ENCODE measurements at places on chromosomes 16 and 17. TPM values are rescaled to one million over a fixed set of nuclear protein-coding genes. Genes with fewer than 3 reads are reported as not detected.

- DNase-seq = no peak
Observed at GRCh38 chr16:14284930-14285512, 213.9 kb downstream of the MRTFB start.

- no peak for DNase-seq
Observed at GRCh38 chr16:4381935-4382794, 10.5 kb downstream of the VASN start.

The KRTAP9-2 gene
- polyA plus RNA-seq = not detected

DNA sequence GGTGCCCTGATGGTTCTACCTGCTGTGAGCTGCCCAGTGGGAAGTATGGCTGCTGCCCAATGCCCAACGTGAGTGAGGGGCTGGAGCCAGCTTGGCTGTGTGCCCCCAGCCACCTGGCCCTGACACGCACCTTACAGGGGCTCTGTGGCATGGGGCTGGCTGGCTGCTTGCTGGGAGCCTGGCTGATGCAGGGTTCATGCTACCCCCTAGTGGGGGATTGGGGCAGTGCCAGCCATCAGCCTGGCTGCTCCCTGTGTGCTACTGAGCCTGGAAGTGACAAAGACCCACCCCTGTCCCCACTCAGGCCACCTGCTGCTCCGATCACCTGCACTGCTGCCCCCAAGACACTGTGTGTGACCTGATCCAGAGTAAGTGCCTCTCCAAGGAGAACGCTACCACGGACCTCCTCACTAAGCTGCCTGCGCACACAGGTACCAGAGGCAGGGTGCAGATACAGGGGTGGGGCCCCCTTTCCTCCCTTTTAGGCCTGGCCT lies 5.7 kb downstream of the GRN start:
- no peak for DNase-seq

GRCh38 chr16:83011939-83012338 lies 385.2 kb downstream of the CDH13 start:
- no peak for DNase-seq

DNA sequence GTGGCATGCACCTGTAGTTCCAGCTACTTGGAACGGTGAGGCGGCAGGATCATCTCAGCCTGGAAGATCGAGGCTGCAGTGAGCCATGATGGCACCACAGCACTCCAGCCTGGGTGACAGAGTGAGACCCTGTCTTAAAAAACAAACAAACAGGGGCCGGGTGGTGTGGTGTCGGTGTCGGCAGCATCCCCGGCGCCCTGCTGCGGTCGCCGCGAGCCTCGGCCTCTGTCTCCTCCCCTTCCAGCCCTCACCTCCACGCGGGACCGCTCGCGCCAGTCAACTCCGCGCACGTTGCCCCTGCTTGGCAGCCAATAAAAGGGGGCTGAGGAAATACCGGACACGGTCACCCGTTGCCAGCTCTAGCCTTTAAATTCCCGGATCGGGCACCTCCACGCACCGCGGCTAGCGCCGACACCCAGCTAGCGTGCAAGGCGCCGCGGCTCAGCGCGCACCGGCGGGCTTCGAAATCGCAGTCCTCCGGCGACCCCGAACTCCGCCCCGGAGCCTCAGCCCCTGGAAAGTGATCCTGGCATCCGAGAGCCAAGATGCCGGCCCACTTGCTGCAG lies 204.7 kb downstream of the CDRT15L2 start:
- no peak for DNase-seq

GRCh38 chr16:87921236-87921773 lies 15.0 kb downstream of the CA5A start:
- no peak for DNase-seq

DNA sequence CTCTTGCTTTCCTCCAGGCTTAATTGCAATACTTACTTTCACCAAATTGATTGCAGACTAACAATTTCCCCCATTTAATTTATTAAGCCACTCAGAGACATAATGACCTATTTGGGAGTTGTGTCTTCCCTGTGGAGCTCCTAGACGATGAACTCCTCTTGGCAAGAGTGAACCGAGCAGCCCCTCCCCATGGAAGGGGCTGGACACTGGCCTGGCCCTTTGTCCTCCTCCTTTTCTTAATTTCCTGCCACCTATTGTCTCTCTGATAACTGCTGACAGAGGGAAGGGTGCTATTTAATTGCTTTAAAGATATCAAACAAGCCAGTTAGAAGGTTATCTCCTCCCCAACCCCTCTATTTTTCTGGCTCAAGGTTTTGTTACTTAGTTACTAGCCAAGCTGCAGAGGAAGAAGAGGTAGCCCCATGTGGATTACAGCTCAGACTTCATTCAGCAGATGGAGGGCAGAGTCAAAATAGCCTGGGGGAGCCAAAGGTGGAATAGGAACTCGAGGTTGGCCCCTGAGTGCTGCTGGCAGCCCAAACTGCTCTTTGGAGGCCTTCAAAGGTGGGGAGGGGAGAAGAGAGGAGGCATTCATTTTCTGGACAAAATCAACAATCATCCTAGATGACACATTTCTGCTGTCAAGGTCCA lies 3.7 kb upstream of the SSTR2 start:
- no peak for DNase-seq

The WNT3 gene
- polyA plus RNA-seq = 2.3 TPM

- peak; percentile 62 for DNase-seq
Observed at GRCh38 chr17:48594538-48595277, 1.1 kb upstream of the HOXB5 start.

DNA sequence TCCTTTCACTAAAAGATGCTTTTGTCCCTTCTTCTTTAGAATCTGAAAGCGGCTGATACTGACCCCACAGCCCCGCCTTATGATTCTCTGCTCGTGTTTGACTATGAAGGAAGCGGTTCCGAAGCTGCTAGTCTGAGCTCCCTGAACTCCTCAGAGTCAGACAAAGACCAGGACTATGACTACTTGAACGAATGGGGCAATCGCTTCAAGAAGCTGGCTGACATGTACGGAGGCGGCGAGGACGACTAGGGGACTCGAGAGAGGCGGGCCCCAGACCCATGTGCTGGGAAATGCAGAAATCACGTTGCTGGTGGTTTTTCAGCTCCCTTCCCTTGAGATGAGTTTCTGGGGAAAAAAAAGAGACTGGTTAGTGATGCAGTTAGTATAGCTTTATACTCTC lies 10.1 kb upstream of the TANGO6 start:
- DNase-seq = no peak

The MARVELD3 gene
- 6.2 TPM for polyA plus RNA-seq

The TMEM98 gene
- polyA plus RNA-seq = 257 TPM

- no peak for DNase-seq
Observed at GRCh38 chr17:42061646-42062487, 11.5 kb upstream of the C17orf113 start.

GRCh38 chr17:67401598-67402504 lies 24.8 kb downstream of the PITPNC1 start:
- no peak for DNase-seq

The CAVIN1 gene
- polyA plus RNA-seq = 215 TPM

- no peak for DNase-seq
Observed at GRCh38 chr17:76074390-76075363, at the start of gene GALR2. Gene GALR2 (plus strand): TSS chr17:76074781. CDS start chr17:76074884, 103 bp downstream.

DNA sequence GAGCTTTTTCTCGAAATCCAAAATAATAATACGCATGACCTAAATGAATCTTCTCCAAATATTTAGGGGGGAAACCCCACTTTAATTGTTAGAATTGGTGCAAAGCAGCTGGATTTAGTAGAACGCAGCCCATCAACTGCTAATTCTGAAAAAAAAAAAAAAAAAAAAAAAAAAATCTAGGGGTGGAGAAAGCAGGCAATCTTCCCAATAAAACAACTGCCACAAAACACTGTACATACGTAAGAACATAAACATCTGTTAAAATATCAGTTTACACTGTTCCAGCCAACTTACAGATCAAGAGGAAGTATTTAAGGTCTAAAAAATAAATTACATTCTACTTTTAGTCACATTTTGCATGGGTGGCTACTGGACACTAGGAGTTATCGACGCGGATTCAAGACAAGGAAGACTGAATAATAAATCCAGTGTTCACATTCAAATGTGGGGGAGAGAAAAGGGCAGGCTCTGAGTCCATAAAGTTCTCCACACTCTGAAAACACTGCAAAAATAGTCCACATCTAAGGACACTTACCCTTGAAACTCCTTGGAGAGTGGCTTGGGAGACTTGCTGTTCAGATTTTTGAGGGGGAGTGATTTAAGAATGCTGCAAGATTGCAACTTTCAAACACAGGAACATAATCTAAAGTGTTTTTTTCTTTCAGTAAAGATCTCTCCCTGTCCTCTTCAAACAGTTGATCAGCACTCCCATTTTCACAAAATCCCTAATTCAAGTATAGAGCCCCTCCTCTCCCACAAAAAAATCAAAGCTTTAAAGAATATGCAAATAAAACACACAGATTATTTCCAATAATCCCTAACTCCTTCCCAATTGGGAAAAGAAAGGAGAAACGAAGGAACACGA lies 1.3 kb downstream of the APPBP2 start:
- DNase-seq = peak; percentile 61

The KRT31 gene
- polyA plus RNA-seq = not detected

The SOCS1 gene
- 31.0 TPM for polyA plus RNA-seq

The TPPP3 gene
- 284 TPM for polyA plus RNA-seq

The IRX5 gene
- 25.2 TPM for polyA plus RNA-seq

The OSGIN1 gene
- polyA plus RNA-seq = 0.87 TPM

- DNase-seq = no peak
Observed at GRCh38 chr17:31573861-31574260, 182.4 kb downstream of the RAB11FIP4 start.

DNA sequence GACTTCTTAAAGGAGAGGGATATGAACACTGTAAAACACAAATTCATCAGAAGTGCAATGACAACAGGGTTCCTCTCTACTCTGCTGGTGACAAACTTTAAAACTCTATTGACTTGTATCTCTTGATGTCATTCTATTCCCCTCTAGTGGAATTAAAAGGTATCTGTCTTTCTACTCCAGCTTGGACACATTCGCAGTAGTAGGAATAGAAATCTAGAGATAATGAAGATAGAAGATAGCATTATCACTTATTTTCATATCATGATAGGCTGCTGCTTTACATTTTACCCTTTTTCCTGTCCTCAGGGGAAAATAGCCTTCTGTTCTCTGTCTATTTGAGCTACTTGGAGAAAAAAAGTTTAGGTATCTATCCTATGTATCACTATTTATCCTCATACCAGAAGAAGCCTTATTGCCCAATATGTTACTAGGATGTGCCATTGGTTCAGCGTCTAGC lies 209.6 kb upstream of the CACNG5 start:
- DNase-seq = no peak

DNA sequence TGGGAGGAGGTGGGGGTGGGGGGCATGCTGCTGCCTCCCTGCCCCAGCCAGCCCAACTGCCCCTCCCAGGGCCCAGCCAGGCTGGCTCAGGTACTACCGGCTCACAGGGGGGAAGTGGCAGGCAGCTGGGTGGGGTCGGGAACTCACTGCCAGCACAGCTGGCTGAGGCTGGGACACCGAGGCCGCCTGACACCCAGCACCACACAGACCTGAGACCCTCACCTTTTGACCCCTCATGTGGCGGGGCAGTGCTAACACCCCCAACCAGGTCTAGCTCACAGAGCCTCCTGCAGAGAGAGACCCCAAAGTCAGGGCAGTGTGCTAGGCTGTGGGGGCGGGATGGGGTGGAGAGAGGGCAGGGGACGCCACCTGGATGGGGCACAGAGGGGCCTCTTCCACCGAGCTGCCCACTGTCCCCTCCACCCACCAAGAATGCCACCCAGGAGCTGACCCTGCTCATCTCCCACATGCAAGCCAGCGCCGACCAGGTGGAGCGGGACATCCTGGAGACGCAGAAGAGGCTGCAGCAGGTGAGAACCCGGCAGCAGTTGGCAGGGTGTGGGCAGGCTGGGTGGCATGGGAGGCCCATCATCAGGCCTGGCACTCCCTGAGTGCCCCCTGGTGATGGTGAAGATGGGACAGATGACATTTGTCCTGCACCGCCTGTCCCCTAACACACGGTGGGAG lies 3.0 kb downstream of the EVPLL start:
- no peak for DNase-seq

The AATK gene
- polyA plus RNA-seq = 8.9 TPM

The STAT5B gene
- 50.3 TPM for polyA plus RNA-seq

The TBC1D3H gene
- not detected for polyA plus RNA-seq

GRCh38 chr16:7420079-7420478 lies 87.4 kb downstream of the RBFOX1 start:
- no peak for DNase-seq

Data from right lung (tissue), 10 donors.